Stimulated activated CD8-positive, alpha-beta memory T cell treated with anti-CD3 and anti-CD28 coated beads, Interleukin-15, amount 100 ng/mL, for 4 hours (primary cell): ENCODE measurements at places on chromosomes 3 and 15.

DNA sequence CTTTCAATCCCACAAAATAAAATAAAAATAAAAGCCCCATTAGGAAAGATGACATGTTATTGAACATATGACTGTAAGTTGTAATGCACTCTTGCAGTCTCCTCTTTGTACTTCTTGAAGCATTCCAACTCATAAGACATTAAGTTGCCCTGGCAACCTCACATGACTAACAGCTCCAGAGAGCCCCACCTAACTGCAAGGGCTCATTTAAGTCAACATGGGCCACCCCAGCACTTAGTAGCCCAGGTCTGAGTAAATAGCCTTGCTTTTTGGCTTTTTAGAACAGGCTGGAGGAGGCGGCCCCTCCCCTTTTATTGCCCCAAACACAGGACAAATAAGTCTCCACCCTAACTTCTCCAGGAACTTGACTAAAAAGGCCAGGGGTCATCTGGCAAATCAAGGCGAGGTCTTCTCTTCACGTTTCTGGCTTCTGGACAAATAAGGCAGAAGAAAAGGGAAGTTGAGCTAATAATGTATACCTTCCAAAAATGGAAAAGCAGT is 135.1 kb downstream of the TMCO5A start:
- DNase-seq, result no peak

GRCh38 chr3:173690542-173691180 is 293.1 kb downstream of the NLGN1 start:
- no peak for DNase-seq

- DNase-seq, result no peak
These were observed 235.2 kb downstream of the TLE3 start for GRCh38 chr15:69862540-69862939.

GRCh38 chr15:93246266-93247242 is 157.5 kb upstream of the RGMA start:
- no peak for DNase-seq

DNA sequence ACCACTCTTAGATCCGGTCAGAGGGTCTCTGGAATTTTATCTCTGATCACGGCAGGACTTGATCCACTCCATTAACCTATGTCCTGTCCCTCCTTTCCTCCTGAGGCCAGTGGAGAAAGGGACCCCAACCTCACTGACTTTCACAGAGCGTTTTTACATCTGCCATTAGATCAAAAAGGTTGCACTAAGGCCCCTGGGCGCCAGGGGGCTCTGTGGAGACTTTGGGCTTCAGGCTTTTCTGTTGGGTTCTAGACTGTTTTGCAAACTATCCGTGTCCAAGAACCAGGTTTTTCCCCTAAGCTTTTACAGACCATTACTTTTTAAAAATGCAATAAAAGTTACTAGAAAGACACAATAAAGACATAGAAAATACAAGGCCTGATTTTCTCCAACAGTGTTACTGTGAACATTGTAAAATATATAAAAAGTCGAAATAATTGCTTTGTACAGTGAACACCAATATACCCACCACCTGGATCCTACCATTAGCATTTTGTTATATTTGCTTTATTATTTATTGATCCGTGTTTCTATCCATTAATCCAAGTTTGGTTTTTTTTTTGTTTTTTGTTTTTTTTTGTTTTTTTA is 159.7 kb downstream of the POLR2M start:
- no peak for DNase-seq

- DNase-seq, result no peak
These were observed 973 bp upstream of the USP13 start for GRCh38 chr3:179651687-179652446.

- no peak for DNase-seq
These were observed 193.3 kb upstream of the CTDSPL start for GRCh38 chr3:37668431-37668817.

- no peak for DNase-seq
These were observed 751 bp upstream of the RPS17 start for GRCh38 chr15:82540984-82541431.

DNA sequence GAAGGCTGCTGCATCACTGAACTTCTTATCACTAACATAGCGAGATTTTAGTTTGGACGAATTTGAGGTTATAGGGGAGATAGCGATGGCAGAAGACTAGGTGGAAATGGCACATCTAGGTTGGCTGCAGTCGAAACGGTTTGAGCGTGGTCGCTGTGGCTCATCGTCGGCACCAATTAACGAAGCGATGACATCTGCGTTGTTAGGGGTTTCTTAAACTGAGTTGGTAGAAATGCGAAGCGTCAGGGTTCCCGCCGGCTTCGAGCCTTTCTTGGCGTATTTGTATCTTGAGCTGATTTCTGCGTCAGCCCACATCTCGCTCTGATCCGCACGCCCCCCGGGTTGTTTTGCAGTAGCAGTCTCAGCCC is 319 bp downstream of the LNP1 start:
- DNase-seq, result no peak

DNA sequence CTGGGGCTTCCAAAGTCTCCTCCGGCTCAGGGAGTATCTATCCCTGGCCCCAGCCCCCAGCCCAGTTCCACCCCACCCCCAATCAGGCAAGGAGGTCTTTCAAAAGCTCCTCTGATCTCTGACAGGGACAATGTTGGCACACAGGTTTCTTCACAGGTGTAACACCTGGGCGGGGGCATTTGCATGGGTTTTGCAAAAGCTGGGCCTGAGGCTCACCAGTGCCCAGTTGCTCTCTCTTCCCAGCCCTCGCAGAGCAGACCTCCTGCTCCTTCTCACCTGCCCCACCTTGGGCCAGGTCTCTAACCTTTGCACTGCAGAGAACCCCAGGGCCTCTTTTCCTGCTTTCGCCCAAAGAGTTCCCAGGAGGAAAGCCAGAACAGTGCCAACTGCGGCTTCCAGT is 8.6 kb upstream of the CSK start:
- DNase-seq, result no peak

GRCh38 chr3:72295276-72295961 is 510.5 kb upstream of the PROK2 start:
- DNase-seq, result no peak

GRCh38 chr3:102419786-102420185 is 15.0 kb upstream of the ZPLD1 start:
- DNase-seq, result no peak

GRCh38 chr3:186998937-186999368 is 68.6 kb downstream of the ST6GAL1 start:
- no peak for DNase-seq

DNA sequence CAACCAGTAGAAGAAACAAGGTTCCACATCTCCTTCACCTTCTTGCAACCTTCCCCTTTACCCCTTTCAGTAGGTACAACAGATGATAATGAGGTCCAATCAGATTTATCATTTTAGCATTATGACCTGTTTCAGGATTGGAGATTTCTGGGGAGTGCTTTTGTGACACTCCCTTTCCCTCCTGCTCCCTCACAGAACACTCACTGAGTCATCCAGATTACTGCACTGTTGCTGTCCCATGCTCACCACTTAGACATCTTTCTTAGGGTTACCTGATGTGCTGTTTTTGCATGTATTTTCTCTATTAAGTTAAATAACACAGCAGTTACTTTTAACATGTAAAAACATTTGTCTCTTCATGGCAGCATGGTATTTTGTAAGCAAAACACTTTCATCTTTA is 118.5 kb downstream of the MFSD1 start:
- no peak for DNase-seq

DNA sequence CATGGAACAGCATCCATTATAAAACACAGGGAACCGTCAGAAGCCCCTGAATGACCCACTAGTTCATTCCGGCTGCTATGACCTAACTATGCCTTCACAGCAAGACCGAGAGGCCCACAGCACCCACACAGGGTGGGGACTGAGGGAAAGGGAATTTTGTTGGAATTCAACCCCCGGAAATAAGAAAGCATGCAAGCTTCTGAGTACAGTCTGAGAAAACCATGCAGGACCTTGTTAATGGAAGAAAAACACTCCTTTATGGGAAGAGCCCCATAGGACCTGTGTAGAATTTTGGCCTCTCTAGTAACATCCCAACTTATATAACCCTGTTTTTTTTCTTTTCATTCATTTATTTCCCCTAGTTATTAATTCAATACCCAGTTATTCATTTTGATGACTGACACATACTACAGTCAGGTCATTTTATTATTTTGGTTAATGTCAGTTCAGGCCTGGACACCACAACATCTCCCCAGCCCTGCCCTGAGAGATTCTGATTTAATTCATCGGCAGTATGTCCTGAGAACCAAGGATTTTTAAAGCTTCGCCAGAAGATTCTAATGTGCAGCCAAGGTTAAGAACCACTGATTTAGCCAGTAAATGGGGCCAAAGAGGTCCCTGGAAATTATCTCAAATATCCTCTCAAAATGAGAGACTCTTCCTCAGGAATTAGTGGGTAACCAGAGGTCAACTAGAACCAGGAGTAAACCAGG is 231.6 kb upstream of the GOLGA6L4 start:
- no peak for DNase-seq

- DNase-seq, result no peak
These were observed 1.3 kb downstream of the B3GALNT1 start for GRCh38 chr3:161103776-161104385.

GRCh38 chr15:27278761-27279160 is 307.8 kb downstream of the GABRG3 start:
- DNase-seq, result no peak

- no peak for DNase-seq
These were observed 90.4 kb downstream of the NEDD4 start for GRCh38 chr15:55902981-55903380.

- DNase-seq, result no peak
These were observed 92.0 kb upstream of the TPM1 start for GRCh38 chr15:62950462-62950931.

GRCh38 chr3:132550579-132551305 is 46.3 kb upstream of the ACKR4 start:
- no peak for DNase-seq
